ENCODE measurements at places on chromosomes 2 and 18.

DNA sequence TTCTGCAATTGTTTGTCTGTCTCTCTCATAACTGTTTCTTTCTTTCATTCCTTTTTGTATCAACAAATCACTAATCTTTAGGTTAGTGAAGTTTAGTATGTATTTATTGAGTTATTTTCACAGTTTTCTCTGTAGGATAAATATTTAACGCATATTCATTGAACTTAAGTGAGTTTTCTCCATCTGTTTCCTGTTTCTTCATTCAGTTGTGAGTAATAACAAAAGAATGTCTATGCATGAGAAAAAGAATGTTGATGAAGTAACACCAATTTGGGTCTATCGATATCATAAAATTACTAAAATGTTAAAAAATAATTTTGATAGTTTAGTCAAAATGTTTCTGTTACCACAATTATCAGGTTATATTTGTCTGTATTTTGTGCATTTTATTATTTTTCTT lies 948.0 kb downstream of the DSC3 start:
- no peak for DNase-seq

DNA sequence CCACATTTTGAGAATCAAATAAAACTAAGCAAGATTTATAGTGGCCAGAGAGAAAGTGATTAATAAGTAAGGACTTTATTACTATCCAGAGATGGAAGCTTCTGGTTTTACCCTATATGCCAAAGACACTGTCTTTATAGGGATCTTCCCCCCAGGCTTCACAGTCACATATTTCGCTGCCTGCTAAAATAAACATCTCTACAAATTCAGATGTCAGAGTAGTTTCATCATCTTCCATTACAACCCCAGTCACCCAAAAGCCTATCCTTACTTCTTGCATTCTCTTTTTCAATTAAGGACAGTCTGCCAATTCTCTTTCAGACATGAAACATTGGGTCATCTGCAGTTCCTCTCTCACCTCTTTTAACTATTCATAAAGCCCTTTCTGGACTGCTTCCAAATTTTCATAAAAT lies 28.3 kb downstream of the CREB1 start:
- no peak for DNase-seq

GRCh38 chr2:73069041-73069854 lies 2.3 kb downstream of the SFXN5 start:
- DNase-seq, result no peak

DNA sequence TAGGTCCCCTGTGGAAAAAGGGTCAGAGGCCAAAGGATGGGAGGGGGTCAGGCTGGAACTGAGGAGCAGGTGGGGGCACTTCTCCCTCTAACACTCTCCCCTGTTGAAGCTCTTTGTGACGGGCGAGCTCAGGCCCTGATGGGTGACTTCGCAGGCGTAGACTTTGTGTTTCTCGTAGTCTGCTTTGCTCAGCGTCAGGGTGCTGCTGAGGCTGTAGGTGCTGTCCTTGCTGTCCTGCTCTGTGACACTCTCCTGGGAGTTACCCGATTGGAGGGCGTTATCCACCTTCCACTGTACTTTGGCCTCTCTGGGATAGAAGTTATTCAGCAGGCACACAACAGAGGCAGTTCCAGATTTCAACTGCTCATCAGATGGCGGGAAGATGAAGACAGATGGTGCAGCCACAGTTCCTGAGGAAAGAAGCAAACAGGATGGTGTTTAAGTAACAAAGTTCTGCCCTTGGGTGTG lies 165.8 kb downstream of the RPIA start:
- DNase-seq, result no peak

DNA sequence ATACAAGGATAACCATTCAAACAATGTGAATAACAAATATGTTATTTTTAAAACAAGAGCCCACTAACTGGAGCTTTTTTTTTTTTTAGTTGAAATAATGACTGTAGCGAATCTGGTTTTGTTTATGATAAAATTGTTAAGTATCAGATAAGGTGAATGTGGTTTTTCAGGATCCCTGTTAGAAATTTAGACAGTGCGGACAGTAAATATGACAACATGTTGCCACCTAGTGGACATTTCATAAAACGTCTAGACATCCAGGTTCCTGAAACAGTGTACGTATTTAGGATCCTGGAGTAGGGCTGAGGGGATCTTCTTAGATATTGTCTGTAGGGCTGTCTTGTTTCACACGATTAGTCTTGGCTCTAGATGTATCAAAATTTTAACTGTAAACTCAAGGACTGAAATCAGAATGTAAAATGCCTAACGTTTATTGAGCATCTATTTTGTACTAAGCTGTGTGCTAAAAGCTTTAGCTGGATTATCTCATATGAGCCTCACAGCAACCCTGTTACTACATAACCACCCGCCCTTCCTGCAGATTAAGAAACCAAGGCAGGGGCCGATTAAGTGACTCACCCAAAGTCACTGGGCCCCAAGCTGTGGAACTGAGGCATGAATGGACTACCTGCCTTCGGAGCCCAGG lies 23.9 kb upstream of the CCDC68 start:
- no peak for DNase-seq

- no peak for DNase-seq
These were observed 49.0 kb downstream of the FBXO36 start for GRCh38 chr2:229971298-229971790.

GRCh38 chr2:86185517-86186212 lies 9.6 kb downstream of the IMMT start:
- DNase-seq, result no peak

DNA sequence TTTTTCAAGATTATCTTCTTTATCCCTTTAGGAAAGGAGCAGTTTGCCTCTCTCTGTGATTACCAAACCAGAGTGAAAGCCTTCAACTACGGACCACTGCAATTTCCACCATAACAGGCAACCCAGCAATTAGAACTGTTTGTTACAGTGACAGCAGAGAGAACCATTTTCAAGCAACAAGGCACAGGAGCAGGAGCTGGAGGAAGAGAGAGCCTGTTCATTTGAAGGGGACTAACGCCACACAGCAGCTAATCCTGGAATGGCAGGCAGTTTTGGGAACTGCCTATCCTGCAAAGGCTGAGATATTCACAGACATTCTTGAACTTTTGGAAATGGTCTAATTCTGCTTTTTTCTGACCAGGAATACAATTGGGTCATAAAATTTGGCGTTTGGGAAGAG lies 1541.9 kb upstream of the PIK3C3 start:
- no peak for DNase-seq

- no peak for DNase-seq
These were observed 70.7 kb upstream of the HNRNPA3 start for GRCh38 chr2:177141866-177142265.

DNA sequence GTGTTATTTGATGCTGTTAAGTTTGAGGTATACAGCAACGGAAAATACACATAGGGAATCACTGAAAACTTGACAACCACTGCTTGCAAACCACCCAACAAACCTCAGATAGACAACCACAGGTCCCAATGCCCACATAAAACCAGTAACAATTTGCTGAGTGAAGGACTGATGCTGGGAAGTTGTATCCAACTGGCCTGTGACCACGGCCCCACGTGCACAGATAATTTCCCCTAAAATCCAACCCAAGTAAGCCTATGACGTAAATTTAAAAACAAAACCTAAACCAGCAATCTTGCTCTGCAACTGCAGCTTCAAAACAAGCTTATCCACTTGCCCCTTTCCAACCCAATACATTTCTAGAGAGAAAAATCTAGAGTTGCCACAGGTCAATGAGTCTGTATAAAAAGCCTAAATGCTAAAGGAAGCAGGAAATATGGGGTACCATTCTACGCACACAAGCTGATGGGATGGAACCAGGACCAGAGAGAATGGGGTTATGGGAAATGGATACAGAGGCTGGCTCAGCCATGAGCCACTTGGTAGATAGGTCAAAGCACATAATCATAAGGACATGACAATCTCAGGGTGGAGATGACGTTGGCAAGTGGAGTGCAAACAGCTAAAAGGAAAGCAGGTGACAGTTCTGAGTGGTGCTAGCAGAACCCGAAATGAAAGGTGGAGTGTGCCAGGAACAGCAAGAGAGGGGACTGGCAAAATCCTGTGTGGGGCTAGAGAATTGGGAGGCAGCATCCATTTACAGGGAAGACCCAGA lies 27.8 kb upstream of the CREB1 start:
- no peak for DNase-seq

DNA sequence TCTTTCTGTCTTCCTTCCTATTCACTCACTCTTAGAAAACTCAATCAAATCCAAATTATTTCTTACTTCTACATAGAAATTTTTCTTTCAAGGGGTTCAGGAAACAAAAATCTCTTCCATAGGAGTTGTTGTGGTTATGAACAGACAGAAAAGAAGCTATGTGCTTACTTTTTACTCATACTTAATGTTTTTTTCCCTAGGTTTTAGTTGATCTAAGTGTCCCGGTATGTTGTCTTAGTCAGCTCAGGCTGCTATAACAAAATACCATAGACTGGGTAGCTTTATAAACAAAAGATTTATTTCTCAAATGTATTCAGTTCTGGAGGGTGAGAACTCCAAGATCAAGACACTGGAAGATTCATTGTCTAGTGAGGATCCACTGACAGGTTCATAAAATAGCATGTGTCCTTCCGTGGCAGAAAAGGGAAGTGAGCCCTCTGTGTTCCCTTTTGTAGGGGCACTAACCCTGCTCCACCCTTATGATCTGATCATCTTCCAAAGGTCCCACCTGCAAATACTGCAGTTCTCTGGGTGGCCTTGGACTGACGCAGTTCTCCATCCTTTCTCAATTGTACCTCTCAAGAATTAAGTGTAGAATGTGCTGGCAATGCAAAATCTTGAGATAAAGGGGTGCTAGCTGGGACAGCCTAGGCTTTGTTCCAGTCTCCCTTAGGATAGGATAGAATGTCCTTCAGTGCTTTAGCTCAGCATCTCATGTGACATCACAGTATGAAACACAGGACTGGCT lies 14.4 kb upstream of the VRK2 start:
- DNase-seq, result no peak

DNA sequence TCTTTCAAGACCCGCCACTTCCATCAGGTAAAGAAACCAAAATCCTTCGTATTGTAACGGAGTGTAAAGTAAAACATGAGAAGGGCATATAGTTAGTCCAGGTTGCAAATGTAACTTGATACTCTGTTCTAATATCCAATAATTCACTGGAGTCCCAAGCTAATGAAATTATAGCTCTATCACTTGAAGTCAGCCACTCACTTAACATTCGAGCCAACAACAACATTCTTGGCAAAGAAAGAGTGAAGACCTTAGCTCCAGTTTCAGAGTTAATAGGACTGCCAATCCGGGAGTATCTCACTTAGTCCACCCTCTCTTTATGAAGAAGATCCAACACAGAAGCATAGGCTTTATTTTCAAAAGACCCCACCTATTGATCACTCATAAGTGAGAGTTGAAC lies 298.0 kb upstream of the SOX11 start:
- DNase-seq, result no peak

GRCh38 chr2:98907966-98908905 lies 27.8 kb downstream of the CRACDL start:
- no peak for DNase-seq

- DNase-seq, result no peak
These were observed 54.8 kb downstream of the C2orf76 start for GRCh38 chr2:119311831-119312230.

DNA sequence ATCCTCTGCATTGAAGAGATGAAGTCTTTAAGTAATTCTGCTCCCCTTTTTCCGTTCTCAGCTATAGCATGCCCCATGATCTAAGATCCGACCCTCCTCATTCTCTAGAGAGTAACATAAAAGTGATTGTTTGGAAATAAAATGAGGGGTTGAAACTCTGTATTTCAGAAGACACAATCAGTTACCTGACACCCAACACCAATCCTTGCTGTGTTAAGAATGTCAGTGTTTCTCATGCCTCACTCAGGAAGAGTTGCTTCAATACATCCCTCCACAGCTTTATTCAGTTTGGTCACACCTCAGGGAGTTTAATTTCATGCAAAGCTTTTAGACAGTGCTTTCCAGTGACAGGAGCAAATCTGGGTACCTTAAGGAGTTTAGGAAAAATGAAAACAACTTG lies 49.9 kb upstream of the RBBP8 start:
- DNase-seq, result no peak

- DNase-seq, result no peak
These were observed 27.0 kb upstream of the MGAT4A start for GRCh38 chr2:98757904-98758421.

- no peak for DNase-seq
These were observed 33.3 kb downstream of the RPIA start for GRCh38 chr2:88724643-88725332.

- no peak for DNase-seq
These were observed 61.2 kb upstream of the SLC39A10 start for GRCh38 chr2:195595825-195596224.

- DNase-seq, result no peak
These were observed 42.7 kb upstream of the ATP9B start for GRCh38 chr18:79026491-79026890.

GRCh38 chr2:195594248-195594647 lies 62.8 kb upstream of the SLC39A10 start:
- DNase-seq, result no peak

DNA sequence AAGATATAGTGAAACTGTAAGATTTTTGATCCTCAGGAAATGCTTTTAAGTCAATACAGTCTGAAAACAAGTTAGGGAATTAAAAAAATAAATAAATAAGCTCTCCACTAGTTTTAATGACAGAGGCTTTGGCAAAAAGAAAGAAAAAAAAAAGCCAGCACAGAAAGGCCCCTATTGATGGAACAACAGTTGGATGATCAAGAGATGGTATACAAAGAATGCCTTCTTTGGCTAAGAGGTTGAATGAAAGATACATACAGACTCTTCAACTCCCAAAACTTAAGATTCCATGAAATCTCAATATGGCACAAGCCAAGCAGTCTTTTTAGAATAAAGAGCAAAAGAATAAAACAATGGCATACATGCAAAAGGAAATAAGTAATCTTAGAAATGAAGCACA lies 64.0 kb upstream of the GALNT5 start:
- DNase-seq, result no peak

GRCh38 chr2:110717734-110718133 lies 14.6 kb upstream of the ACOXL start:
- DNase-seq, result no peak

GRCh38 chr2:81942136-81942680 lies 1637.7 kb upstream of the LRRTM1 start:
- DNase-seq, result no peak

DNA sequence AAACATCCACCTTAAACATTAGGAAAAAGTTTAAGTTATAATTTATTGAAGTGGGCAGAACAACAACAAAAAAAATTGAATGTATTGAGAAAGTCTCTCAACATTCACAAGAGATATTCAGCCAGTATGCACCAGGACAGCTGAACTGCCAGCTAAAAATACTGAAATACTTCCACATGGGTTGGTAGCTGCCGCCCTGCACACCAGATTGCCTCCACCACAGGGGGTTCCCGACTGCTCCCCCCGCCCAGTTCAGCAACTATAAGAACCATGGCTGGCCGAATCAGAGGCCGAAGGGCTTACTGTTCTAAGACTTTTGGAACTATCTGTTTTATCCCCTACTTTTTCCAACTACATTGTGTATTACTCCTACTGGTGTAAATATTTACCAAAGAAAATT lies 150.0 kb upstream of the LRP1B start:
- no peak for DNase-seq

- no peak for DNase-seq
These were observed 53.1 kb upstream of the ROCK2 start for GRCh38 chr2:11397513-11397912.
